Adipose tissue (tissue), 3 donors: ENCODE measurements at places on chromosomes 3 and 15. TPM values are rescaled to one million over a fixed set of nuclear protein-coding genes. Genes with fewer than 3 reads are reported as not detected.

SPINK8 gene
- not detected for polyA plus RNA-seq

TMEM212 gene
- polyA plus RNA-seq = not detected

COLQ gene
- polyA plus RNA-seq = 1.1 TPM

COMMD4 gene
- polyA plus RNA-seq = 78.9 TPM

LNP1 gene
- polyA plus RNA-seq = 1.3 TPM

ERICH6 gene
- not detected for polyA plus RNA-seq

PLIN1 gene
- polyA plus RNA-seq = 128 TPM

ACSBG1 gene
- 0.27 TPM for polyA plus RNA-seq

ADAMTS17 gene
- polyA plus RNA-seq = 2.6 TPM

LRRC31 gene
- 0.56 TPM for polyA plus RNA-seq

FSIP1 gene
- polyA plus RNA-seq = 0.42 TPM

ST8SIA2 gene
- polyA plus RNA-seq = 0.06 TPM

SPPL2A gene
- polyA plus RNA-seq = 28.6 TPM

ALS2CL gene
- 10.0 TPM for polyA plus RNA-seq

COMMD2 gene
- polyA plus RNA-seq = 6.6 TPM

COL6A6 gene
- polyA plus RNA-seq = 0.25 TPM

CCR9 gene
- polyA plus RNA-seq = 0.05 TPM

DNAJA4 gene
- 38.5 TPM for polyA plus RNA-seq

KLF15 gene
- 32.0 TPM for polyA plus RNA-seq

LTK gene
- polyA plus RNA-seq = 0.39 TPM

UPK1B gene
- 2.1 TPM for polyA plus RNA-seq

GJD2 gene
- polyA plus RNA-seq = not detected

CP gene
- 5.2 TPM for polyA plus RNA-seq

PLA2G4F gene
- 0.09 TPM for polyA plus RNA-seq

PRTG gene
- 0.22 TPM for polyA plus RNA-seq

HYKK gene
- 2.2 TPM for polyA plus RNA-seq

CASR gene
- polyA plus RNA-seq = 5.0 TPM

CRTC3 gene
- polyA plus RNA-seq = 6.4 TPM

TRPC1 gene
- polyA plus RNA-seq = 2.4 TPM

HYAL1 gene
- 6.3 TPM for polyA plus RNA-seq

NLGN1 gene
- polyA plus RNA-seq = 1.8 TPM

CHP1 gene
- 51.8 TPM for polyA plus RNA-seq

LYZL4 gene
- polyA plus RNA-seq = not detected

USP13 gene
- 5.3 TPM for polyA plus RNA-seq

LRTM1 gene
- polyA plus RNA-seq = not detected

DUSP7 gene
- 10.0 TPM for polyA plus RNA-seq

XYLB gene
- 1.3 TPM for polyA plus RNA-seq

SLC27A2 gene
- polyA plus RNA-seq = 6.6 TPM

FBXO40 gene
- polyA plus RNA-seq = 0.07 TPM

NPAP1 gene
- polyA plus RNA-seq = not detected

PSTPIP1 gene
- polyA plus RNA-seq = 9.1 TPM

C3orf49 gene
- polyA plus RNA-seq = not detected

CISH gene
- polyA plus RNA-seq = 16.2 TPM

TEX264 gene
- polyA plus RNA-seq = 48.4 TPM

ZNF80 gene
- polyA plus RNA-seq = not detected

POLQ gene
- polyA plus RNA-seq = 0.04 TPM

IL17RD gene
- 0.85 TPM for polyA plus RNA-seq

RTP1 gene
- not detected for polyA plus RNA-seq

EFCC1 gene
- polyA plus RNA-seq = 1.3 TPM
